ENCODE measurements at places on chromosomes 11 and 22.

- DNase-seq: peak; percentile 66
These were observed 111.2 kb upstream of the THY1 start for GRCh38 chr11:119533921-119534736.

- no peak for DNase-seq
These were observed 27.9 kb downstream of the RNF169 start for GRCh38 chr11:74776546-74776945.

GRCh38 chr11:62556875-62557631 lies 10.4 kb upstream of the AHNAK start:
- no peak for DNase-seq

DNA sequence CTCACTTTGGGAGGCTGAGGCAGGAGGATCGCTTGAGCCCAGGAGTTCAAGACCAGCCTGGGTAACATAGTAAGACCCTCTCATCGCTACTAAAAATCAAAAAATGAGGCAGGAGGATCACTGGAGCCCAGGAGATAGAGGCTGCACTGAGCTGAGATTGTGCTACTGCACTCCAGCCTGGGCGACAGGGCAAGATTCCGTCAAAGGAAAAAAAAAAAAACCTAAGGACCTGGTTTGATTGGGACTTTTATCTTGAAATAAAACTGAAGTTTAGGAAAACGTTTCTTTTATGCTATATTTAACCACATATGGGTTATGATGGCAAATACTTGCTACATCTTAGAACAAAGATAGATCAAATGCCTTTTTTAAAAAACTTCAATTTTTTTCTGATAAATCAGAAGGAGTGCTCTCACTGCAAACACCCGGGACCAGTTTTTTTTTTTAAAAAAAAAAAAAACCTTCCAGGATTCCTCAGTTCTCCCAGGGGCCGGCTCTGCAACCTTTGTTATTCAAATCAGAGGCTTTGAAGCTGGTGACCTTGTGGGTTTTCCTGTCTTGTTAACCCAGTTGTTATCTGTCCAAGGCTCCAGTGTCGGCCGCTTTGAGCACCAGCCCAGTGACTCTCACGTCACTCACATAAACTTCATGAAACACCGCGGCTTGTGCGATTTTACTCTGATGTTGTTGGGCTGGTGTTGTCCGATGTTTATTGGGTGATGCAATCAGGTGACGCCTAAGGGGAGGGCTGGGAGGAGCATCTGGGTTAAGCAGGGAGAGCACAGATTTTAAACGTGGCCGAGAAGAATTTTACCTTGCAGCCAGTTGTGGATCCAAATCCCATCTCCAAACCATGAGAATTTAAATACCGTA lies 24.7 kb upstream of the SLC22A12 start:
- DNase-seq: peak; percentile 58

DNA sequence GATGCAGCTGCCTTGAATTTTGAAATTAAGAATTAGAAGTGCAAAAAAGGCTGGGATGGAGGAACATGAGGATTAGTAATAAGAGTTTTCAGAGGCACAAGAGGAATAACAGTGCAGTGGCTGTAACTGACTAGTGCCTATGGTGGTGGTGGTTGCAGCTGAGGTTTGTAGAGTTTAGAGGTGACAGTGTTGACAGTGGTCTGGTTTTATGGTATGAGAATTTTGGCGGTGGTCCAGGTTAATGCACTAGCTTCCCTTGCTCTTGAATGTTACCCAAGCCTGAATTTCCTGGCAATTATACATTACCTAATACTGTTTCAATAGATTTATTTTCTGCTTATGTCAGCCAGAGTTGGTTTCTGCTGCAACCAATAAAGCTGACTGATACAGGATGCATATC lies 112.8 kb upstream of the C11orf87 start:
- no peak for DNase-seq

GRCh38 chr22:21694795-21695429 lies 29.1 kb downstream of the PPIL2 start:
- no peak for DNase-seq

- DNase-seq: no peak
These were observed 40.9 kb upstream of the BIRC3 start for GRCh38 chr11:102276362-102276761.

DNA sequence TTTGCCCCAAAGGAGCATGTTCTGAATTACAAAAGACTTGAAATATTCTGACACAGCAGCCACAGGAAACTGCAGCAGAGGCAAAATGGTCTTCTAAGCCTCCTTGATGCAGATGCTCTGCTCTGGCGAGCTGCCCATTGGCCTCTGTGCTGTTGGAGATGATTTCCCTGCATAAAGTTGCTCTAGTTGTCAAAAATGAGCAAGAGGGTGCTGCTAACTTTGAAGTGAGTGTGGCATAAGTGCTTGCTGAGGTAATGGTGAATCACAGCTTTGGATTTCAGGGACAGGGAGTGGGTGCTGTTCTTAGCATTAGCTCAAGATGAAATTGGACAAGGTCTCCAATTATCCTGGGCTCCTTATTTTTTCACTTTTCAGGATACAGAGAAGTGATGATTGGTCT lies 435.4 kb downstream of the TMEM135 start:
- DNase-seq: no peak

- DNase-seq: no peak
These were observed 1.9 kb downstream of the CD151 start for GRCh38 chr11:834371-835316.

DNA sequence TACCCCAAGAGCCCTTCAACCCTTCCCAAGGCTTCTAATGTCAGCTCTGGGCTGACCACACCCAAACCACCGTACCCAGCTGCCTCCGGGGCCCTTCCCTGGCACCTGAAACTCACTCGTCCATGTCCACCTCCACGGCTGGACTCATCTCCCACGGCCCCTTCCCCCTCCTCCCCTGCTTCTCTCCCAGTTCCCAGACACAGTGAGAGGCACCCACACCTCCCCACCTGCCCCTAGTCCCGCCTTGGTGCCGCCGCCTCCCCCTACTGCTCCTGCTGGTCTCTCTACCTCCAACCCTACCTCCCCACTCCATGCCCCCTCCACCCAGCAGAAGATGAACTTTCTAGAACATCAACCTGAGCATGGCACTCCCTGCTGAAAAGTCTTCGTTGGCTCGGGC lies 39.5 kb downstream of the ELFN2 start:
- DNase-seq: no peak

- DNase-seq: no peak
These were observed 180.7 kb downstream of the PGR start for GRCh38 chr11:100948936-100949335.

DNA sequence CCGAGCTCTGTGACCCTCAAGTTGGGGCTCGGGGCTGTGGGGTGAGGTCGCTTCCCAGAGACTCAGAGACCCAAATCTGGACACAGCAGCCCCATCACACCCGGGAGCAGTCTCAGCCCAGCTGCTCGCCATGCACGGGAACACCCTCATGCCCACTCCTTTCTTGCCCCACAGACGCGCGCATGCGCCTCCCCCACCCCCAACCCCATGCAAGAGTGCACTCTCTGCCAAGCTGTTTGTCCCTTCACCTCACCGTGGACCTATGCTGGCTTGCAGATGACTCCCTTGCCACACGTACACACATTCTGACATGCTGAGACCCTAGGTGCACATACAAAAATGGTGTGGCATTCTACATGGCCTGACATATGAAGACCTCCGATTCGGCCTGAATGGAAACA lies 478 bp upstream of the CD248 start:
- no peak for DNase-seq

DNA sequence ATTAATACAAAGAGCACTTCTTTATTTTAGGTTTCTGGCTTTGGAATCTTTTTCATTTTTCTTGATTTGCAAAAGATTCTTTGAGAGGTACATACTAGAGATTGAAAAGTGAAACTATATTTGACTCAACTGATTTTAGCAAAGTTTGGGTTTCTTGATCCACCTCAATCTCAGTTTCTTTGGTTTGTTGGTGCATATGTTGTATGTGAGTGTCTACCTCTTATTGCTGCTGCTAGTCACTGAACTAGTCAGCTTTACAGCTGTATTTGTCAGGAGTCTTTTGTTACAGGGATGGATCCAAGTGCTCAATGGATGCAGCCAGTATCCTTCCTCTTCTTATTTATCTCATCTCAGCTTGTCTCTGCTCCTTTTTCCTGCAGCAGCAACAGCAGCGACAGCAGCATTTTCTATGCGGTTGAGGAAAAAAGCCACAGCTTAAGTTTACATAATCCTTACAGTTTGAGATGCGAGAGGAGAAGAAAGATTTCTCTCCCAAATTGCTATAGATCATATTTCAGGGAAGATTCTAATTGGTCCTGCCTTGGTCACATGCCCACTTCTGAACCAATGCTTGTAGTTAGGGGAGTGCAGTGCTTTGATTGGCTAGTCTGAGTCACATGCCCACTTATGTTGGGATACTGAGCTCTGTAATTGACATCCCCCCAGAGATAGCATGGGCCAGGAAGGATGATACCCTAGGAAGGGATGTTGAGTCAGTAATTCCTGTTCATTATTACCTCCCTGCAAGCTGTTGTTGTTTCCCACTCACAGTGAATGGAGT lies 10.0 kb upstream of the ZNRF3 start:
- DNase-seq: no peak

- no peak for DNase-seq
These were observed 1.2 kb downstream of the CAPRIN1 start for GRCh38 chr11:34052608-34053160.

DNA sequence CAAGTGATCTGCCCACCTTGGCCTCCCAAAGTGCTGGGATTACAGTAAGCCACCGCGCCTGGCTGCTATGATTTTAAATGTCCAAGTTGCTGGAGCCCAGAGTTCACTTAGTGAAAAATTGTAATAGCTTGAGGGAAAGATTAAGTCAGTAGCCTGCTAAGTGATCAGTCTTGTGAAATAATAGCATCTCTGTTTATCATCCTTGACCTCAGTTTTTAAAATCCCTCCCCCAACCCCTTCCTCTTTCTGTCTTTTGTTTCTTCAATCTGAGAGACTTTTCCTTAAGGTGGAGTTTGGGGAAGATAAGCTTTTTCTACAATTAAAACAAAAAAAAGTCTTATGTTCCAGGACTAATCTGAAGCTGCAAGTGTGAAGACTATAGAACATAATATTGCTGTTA lies 6.4 kb downstream of the HIPK3 start:
- DNase-seq: no peak

GRCh38 chr22:38531251-38531938 lies 25.3 kb upstream of the DDX17 start:
- no peak for DNase-seq

DNA sequence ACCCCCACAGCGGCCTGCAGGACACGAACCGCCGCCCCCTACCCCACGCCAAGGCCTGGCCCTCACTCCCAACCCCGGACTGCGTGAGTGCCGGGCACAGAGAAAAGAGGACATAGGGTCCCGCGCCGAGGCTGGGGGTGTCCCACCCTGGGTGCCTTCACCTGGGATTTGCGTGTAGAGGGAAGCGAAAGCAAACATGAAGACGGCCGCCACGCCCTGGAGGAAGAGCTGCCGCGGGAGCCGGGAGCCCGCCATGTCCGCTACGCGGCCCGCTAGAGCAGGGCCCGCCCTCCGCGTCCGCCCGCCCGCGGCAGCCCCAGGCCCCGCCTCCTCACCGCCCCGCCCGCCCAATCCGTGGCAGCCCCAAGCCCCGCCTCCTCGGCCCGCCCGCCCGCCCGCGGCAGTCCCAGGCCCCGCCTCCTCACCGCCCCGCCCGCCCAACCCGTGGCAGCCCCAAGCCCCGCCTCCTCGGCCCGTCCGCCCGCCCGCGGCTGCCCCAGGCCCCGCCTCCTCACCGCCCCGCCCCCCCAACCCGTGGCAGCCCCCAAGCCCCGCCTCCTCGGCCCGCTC lies at the start of gene LMF2:
TSS of gene LMF2 (minus strand) at position 282 of the 570 bp plus-strand sequence. CDS start at position 255, 27 bp downstream.
- peak; percentile 80 for DNase-seq

DNA sequence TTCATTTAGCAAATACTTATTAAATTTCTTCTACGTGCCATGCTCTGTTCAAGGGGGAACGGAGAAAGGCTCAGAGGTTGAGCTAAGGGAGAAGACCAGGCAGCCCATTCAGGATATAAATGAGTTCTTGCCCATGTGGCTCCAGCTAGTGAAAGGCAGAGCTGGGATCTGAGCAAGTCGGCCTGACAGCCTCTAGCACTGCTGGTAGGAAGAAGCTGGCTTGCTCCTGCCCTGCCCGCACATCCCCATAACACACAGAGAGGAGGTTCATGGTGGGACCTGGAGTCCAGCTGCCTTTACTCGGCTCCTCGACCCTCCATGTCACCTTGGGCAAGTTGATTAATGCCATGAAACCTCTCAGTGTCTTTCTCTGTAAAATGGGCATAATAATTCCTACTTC lies 2.0 kb downstream of the SLC15A3 start:
- DNase-seq: no peak

DNA sequence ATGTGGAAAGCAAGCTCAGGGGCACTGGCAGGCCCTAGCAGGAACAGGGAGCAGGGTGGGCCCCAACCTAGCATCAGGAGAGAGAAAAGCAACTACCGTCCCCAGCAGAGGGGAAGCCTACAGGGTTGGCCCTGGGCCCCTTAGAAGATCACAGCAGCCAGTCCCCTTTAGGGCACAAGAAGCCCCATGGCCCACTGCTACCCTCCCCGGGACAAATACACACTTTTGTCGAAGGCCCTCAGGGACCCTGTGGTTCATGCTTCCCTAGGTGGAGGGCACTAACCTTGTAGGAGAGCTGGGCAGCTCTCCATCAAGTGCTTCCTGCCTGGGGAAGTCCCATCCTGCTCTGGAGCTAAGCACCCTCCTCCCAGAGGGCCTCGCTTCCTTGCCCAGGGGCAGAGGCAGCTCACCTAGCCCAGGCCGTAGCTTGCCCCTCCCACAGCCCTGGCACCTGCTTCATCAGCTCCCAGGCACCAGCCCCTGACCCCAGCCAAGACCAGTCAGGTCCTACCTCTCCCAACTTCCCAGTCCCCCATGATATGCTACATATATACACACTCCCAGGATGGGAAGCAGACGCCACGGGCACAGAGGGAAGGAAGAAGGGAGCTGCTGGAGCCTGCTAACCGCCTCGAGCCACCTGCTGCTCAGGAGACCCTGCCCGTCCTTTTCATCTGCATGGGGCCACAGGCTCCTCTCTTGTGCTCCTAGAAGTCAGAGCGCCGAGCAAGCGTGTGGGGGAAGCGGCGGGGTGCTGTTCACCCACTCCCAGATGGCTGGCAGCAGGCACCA lies 20.1 kb downstream of the SUN2 start:
- no peak for DNase-seq

GRCh38 chr11:24163841-24164240 lies 333.0 kb upstream of the LUZP2 start:
- DNase-seq: no peak

- no peak for DNase-seq
These were observed 544.0 kb downstream of the NTM start for GRCh38 chr11:131914361-131914774.

DNA sequence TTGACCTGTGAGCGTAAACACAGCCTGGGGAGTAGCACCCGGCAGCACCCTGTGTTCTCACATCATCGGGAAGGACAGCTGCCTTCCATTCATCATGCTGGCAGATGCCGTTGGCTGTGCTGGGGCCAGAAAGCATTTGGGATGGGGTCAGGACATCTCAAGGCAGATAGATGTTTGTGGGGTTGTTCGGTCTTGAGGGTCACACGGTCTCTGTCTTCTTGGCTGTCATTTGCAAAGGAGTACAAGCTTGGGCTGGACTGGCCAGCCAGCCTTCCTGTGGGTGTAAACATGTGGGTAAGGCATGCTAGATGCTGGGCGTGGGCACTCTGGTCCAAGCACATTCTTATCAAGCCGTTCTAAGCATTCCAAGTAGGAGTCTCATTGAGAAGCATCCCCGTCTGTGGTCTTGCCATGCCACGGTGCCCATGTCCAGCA lies 81.4 kb downstream of the TBC1D22A start:
- no peak for DNase-seq

- DNase-seq: no peak
These were observed 40.7 kb downstream of the MOB2 start for GRCh38 chr11:1445741-1446445.

All from NCI-H774 (cell line).